Activated T-cell treated with anti-CD3 and anti-CD28 coated beads for 4 hours (primary cell): ENCODE measurements at places on chromosomes 11 and 22.

DNA sequence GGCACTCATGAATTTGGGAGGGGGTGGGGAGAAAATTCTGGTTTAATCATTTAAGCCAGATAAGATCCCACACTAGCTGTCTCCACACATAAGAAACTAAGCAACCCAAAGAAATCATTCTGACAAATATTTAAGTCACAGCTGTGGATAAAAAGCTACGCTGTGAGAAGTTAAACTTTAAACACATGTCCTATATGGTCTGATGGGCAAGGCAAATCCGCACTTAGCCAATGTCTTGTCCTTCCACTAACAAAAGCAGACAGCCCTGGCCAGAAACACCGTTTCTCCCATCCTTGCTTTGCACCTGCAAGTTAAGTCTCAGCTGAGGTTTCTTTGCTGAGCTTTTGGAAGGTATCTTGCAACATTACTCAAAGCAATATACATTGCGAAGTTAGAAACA lies 68.0 kb downstream of the ETS1 start:
- DNase-seq: no peak

GRCh38 chr11:27385245-27385644 lies 22.2 kb upstream of the CCDC34 start:
- no peak for DNase-seq

- no peak for DNase-seq
Measured at GRCh38 chr22:35580351-35581022, 36.6 kb downstream of the MB start.

DNA sequence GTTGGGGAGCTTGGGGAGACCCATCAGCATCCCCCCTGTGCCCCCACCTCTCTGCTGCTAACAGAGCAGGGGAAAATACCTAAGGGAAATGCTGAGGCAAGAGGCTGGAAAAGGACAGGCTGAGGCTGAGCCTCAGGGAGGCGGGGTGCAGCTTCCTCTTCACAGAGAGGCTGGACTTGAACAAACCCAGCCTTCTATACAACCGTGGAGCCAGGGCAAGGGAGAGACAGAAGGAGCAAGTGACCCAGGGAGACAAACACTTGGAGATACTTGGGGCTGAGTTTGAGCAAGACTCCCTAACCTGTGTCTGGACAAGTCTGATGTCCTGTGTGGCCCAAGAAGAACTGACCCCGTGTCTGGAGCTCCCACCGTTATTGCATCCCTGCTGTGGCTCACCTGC lies at the start of gene SLCO2B1:
Gene SLCO2B1, plus strand, starts transcription at position 229 of the 400 bp plus-strand sequence. CDS start 275 bp downstream, outside the sequence.
- no peak for DNase-seq

DNA sequence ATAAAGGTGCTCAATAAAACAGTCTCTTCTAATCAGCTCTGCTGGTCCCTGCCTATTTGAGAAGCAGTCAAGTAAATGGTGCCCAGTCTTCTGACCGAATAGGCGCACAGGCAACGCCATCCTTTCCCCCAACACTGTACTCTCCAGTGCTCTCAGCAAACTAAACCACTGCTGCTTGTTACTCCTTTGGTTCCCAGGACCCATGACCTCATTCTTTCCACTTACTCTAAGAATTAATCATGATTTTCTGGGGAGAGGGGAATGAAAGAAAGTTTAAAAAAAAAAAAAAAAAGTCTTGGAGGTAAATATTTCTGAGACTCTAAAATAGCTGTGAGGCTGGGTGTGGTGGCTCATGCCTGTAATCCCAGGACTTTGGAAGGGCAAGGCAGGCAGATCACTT lies 63.7 kb downstream of the SGSM3 start:
- no peak for DNase-seq
